RPMI8226 (cell line): ENCODE measurements at places on chromosomes 7 and 10.

- DNase-seq, result no peak
Observed at GRCh38 chr10:94500063-94500462, 45.5 kb upstream of the HELLS start.

- no peak for DNase-seq
Observed at GRCh38 chr7:2134740-2135139, 98.0 kb downstream of the MAD1L1 start.

DNA sequence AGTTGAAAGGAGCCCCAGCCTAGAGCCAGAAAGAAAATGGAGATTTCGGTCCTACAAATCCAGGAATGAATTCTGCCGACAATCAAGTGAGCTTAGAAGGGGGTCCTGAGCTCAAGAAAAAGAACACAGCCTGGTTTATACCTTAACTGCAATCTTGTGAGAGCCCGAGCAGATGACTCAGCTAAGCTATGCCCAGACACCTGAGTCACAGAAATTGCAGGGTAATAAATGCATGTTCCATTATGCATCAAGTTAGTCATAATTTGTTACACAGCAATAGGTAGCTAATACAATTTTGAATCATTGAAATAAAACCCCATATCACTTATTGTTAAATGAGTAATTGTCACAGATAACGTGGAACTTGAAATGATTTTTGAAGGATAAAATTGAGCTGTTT, 111.8 kb upstream of the FOXP2 start:
- no peak for DNase-seq

DNA sequence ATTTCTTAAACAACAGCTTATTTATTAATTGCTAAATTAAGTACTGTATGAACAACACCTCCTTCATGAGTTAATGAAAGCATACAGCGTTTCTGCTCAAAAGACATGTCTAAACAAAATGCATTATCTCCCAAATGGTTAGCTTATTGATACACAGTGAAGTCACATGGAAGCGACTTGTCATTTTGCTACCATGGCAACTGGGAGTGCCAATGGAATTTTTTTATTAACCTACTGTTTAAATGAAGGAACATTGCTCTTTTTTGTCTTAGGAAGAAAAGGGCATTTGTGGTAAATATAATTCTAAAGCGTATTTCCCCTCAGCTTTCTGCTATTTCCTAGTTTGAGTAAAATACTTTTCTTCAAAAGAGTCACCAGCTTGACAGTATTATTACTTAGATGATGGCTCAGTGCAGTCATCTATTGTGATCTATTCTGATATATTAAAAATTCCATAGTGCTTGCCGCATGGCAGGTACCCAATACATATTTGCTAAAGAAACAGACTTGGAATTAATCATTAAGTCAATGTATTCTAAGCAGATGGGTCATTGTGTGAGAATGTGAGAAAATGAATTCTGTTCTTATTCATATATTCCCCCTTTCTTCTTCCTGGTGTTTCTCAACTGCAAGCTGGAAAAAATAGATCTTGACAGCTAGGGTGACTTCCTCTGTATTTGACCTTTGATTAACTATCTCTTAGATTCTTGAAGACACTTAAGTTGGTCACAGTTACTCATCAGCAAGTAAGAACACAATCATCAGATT, 818.3 kb downstream of the MAGI2 start:
- DNase-seq, result no peak

DNA sequence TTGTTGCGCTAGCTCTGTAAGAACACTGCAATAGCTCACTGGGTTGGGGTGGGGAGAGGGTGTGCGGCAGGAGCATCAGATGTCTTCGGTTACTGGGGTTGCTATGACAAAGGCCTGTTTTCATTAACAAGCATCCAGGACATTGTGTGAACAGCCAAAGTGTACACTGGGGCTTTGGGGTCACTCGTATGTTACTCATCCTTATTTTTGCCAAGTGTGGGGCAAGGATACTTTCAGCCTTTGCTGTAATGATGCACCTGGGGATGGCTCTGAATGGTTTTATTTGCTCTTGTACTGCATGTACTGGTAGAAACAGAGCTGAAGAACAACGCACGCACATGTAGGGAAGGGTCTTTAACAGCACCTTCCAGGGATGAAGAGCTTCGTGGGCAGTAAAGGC, 73.0 kb upstream of the AFAP1L2 start:
- DNase-seq, result no peak

- no peak for DNase-seq
Observed at GRCh38 chr7:22052674-22053365, 107.1 kb upstream of the CDCA7L start.

- DNase-seq, result no peak
Observed at GRCh38 chr10:52004342-52004949, 305.1 kb upstream of the CSTF2T start.

DNA sequence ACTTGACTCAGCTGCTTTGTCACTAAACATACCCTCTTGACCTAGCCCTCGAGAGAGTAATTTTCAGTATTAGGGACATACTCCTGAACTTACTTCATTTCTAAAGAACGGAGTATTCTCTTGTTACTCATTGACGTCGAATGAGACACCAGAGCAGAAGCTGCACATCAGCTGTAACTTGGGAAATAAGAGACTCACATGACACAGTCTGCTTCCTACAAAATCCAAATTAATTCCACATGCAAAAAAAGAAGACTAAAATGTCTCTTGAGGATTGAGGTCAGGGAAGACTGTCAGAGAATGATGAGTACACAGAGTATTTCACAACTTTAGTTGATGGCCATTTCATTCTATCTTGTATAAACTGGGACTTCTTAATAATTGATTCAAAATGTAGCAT, 114.7 kb upstream of the EGFR start:
- DNase-seq, result no peak

- DNase-seq, result no peak
Observed at GRCh38 chr10:31304291-31304970, 14.6 kb upstream of the ZEB1 start.

GRCh38 chr10:75018251-75018650, 93.2 kb upstream of the SAMD8 start:
- no peak for DNase-seq

DNA sequence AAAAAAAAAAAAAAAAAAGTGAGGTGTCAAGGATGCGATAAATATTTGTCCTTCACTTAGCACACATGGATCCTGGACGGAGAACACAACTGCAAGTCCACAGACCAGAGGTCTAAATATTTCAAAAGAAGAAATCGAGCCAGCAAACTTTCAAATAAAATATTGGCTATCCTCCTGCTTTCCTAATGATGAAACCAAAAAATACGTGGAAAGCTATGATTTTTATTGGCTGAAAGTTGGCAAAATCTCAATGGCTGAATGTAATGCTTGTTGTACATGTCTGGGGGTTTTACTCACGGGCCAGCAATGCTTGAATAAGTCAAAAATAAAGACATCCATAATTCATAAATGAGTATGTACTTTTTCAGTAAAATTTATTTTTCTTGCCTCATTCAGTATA, 19.0 kb upstream of the MGMT start:
- no peak for DNase-seq

GRCh38 chr10:92124616-92125143, 166.2 kb downstream of the CPEB3 start:
- no peak for DNase-seq

DNA sequence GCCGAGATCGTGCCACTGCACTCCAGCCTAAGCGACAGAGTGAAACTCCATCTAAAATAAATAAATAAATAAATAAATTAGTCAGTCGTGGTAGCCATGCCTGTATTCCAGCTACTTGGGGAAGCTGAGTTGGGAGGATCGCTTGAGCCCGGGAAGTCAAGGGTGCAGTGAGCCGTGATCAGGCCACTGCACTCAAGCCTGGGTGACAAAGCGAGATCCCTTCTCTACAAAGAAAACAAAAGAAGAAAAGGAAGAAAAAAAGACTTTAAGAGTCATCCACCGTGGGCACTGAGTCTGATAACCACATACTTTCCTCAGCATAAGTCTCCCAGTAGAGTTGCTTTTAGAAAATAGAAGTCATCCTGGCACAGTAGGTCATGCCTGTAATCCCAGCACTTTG, 2.6 kb downstream of the TMEM254 start:
- no peak for DNase-seq

DNA sequence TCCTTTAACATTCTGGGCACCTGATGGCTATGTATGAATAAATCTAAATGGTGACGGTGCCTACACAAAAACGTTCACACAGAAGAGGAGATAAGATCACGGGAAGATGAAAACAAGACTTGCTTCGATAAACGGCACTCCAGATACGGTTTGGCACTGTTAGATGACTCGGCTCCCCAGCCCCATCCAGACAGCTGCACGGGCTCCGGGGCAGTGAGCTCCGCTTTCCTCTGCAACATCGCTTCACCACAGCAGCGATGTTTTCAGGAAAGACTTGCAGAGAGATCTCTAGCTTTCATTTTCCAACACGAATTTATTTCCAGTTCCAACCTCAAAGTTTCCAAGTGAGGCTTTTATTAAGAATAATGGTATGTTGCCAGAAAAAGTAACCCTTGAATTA, 132.1 kb downstream of the KLF6 start:
- DNase-seq, result no peak
